ENCODE measurements at places on chromosomes 16 and 17. TPM values are rescaled to one million over a fixed set of nuclear protein-coding genes. Genes with fewer than 3 reads are reported as not detected.

DNA sequence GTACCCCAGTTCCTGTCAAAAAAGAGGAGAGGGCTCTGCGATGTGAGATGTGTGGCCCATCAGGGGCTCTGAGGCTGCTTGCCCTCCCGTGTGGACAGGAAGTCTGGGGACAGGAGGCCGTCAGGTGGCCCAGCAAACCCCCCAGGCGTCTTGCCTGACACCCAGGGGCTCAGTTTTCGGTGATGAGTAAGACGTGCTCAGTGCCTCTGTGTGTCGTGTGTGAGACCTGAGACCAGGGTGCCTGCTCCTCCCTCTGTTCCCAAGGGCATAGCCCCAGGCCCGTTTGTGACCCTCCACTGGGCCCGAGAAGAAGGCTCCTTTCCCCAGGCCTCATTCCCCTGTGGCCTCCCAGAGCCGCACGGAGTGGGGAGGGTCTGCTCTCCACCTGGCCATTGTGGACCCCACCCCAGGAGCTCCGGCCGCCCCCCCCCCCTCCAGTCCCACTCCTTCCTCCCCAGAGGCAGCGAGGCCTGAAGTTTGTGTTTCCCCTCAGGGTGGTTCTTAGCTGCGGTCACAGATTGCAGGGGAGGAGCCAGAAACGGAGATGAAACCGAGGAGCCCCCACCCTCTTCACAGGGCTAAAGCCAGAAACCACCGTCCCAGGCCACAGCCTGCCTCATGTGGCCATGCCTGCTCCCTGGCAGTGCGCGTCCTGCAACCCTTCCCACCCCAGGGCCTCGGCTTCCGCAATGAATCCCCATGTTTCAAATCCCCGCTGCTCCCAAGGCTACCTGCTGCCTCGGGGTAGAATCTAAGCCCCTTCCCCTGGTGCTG is 4.9 kb upstream of the ACTG1 start:
- no peak for DNase-seq

GRCh38 chr17:58324409-58325288 is 3.9 kb downstream of the TSPOAP1 start:
- DNase-seq = no peak

GRCh38 chr16:15461376-15461775 is 27.0 kb downstream of the BMERB1 start:
- DNase-seq = no peak

- peak; percentile 31 for DNase-seq
These were observed 490 bp downstream of the GID4 start for GRCh38 chr17:18039535-18040260.

DNA sequence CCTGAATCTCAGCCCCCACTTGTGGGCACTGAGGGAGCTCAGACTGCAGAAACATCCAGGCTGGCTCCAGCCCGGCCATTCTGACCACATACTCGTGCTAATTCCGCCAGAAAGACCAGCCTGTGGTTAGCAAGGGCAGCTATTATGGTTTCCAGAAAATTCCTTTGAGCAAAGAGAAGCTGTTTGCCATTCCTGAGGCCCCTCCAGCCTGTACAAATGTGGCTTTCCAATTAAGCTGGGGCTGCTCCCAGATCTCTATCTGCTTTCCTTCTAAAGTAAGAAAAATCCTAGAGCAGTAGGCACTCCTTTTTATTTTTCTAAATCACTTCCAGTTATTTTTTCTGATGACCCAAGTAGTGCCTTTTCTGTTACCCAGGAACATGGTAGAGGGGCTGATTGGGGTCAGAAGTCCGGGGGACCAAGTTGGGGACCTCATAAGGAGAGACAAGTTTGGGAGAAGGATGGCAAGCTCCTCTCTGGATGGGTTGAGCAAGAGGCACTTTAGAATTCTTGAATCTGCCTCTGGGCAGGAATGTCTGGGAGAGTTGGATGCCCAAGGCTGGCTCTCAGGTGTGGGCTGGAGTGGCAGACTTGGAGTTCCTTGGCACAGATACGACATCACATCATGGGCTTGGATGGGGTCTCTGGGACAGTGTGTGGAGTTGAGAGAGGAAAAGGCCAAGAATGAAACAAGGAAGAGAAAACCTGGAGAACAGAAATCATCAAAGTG is 83.3 kb upstream of the TNRC6C start:
- DNase-seq = no peak

DNA sequence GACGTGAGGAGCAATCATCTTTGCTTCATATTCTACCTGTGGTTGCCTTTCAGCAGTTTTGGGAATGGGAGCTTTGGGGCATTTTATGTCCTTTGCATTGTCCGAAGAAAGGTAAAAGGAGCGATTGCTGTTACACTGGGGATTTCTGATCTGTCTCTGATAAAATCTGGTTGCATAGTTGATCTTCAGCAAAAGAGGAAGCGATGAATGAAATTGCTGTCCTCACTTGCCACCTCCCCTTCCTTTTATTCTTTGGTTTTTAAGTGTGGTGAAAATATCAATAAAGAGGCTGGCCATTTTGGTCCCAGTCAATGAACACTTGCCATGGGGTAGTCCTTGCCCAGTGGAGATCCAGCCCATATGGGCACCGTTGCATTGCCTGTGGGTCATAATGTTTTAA is 236.8 kb downstream of the MSI2 start:
- DNase-seq = no peak

DNA sequence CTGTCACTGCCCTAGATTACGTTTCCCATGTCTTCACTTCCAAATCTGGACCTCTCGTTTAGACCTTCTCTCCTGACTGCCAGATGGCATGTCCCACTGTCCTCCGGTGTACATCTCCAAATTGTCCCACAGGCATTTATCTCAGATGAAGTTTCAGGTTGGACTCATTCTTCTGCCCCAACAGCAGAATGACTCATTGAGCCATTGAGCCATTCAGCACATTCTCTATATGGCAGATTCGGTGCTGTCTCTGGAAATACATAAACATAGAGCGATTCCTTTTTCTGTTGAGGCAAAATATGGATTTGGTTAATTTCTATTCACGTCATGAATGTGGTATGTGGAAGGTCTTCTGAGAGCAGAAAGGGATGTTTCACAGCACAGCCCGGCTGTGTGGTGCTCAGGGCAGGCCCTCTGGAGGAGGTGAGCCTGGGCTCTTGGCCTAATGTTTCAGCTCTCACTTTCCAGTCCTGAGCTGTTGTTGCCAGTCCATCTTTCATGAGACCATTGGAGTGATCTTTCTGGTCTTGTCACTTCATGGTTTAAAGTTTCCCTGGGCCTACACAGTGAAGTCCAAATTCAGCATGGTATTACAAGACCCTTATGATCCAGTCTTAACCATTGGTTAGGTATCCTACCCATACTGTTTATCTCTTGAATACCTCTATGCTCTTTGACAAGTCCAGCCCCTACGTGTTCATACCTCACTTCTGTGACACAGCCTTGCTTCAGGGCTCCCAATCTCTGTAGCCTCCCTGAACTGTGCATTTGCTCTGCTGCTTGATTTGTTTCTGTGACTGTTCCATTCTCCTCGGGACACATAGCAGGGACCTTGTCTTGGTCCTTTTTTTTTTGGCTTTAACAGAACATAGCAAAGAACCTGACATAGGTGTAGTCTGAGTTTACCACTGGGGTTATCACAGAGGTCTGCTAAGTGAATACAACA is 15.9 kb downstream of the HAPSTR1 start:
- no peak for DNase-seq

DNA sequence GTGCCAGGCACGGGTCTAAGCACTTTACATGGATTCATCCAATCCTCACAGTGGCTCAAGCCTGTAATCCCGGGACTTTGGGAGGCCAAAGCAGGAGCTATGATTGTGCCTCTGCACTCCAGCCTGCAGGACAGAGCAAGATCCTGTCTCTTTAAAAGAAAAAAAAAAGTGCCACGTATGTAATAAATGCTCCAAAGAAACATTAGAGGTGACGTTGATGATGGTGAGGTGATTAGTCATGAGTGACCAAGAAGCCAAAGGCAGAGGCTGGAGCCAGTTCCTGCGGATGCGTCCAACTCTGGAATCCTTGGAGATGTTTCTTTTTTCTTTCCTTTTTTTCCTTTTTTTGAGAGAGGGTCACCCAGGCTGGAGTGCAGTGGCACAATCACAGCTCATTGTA is 59.4 kb upstream of the SIAH1 start:
- no peak for DNase-seq

DNA sequence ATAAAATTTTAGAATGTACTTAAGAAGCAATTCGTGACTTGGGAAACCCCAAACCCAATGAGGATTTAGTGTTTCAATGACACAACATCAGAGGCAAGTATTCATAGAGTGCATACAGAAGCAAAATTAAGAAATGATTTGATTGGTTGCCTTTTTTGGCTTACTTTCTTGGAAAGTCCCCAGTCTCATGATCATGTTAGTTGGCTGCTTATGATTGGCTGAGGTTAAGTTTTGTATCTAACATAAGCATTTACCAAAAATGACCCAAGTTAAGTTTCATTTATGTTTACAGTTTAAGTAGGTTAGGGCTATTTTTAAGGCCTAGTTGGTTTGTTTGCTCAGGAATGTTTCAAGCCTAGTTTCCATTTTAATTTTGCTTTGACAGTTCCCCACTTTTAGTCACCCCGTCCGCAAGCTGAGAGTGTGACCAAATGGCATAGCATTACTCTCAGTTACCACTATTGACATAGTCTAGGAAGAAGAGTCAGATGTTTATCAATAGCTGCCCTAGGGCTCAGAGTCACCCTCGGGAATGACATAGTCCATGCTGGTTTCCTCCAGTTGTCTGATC is 36.2 kb downstream of the DGKE start:
- DNase-seq = no peak

DNA sequence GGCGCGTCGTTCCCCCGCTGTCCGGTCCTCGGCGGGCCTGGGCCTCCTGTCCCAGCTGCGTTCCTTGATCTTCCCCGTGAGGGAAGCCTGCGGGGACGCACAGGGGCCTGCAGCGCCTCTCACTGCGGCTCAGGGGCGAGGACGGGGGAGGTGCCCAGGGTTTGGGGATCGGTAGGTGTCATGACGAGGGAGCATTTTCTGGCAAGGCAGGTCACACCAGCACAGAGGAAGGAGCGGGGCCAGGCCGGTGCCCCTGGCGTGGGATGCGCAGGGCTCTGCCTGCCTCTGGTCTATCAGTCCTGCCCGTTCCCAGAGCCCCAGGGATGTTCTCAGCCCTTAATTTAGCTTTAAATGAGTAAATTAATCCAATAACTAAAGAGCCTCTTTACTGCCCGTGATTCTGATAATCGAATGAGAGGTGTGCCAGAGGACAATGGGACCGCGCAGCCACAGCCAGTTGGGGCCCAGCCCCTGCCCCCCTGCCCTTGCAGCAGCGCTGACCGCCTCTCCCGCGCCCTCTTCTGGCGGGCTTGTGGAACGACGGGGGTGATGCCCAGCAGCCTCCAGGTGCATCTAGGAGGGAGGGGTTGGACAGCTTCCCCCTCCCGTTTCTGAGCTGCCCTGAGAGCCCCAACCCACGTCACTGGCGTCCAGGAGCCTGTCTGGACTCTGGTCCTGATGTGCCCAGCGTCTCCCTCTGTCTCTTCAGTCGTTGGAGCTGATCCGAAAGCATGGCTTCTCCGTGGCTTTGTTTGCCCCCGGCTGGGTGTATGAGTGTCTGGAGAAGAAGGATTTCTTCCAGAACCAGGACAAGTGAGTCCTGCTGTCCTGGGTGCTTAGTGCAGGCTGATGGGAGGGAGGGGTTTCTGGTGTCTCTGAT is 7.9 kb downstream of the ENGASE start:
- DNase-seq = peak; percentile 69

GRCh38 chr16:13139661-13140241 is 238.4 kb downstream of the SHISA9 start:
- no peak for DNase-seq

DNA sequence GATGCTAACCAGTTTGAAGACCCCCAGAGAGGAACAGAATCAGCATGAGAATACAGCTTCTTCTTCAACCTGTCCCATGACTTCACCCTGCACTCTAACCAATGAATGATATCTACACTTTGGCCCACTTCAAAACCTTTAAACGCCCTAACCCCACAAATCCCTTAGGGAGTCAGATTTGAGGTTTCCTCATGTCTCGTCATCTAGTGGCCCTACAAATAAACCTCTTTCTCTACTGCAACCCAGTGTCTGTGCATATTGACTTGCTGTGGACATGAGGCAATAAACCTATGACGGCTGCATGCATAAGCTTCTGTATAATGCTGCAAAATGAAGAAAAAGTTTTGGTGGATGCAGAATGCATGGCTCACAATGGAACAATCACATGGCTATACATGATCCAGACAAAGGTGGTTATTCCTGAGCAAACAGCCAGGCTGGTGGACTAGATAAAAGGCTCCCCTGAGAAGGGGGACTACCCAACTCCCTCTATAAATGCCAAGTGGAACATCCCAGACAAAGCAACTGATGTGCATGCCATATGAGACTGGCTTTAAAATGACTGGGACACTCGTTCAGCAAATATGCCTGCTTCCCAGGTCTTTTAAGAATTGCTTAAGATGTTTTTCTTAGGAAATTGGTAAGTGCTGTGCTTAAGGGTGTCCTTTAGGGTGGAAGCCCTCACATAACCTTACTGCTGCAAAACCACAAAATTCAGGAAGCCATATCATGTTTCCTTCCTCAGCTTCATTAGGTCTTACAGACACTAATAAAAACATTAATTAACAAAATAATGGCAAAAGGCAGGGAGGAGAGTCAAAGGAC is 12.2 kb downstream of the N4BP1 start:
- no peak for DNase-seq

GRCh38 chr16:69141936-69142335 is 9.5 kb downstream of the UTP4 start:
- no peak for DNase-seq

- DNase-seq = no peak
These were observed 4.3 kb downstream of the IL27 start for GRCh38 chr16:28502290-28502689.

GRCh38 chr17:39765175-39765574 is 27.4 kb downstream of the GRB7 start:
- DNase-seq = no peak

GRCh38 chr16:54867302-54867832 is 63.3 kb upstream of the IRX5 start:
- DNase-seq = no peak

DNA sequence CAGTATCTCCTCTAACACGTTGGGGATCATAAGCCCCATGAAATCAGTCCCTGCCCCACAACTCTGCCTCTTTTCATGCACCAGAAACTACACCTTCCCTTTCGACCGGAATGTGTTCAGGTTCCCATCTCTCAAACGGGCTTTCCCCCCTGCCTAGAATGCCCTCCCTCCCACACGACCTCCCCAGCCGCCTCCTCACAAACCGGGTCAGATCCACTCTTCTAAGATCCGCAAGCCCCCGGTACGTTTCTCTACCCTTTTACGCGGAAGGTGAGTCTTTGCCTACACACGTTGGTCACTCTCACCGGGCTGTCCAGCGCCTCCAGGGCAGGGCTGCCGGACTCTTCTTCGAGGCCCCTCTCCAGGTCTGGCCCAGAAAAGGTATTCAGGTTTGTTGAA is 708 bp downstream of the DHX33 start:
- DNase-seq = no peak

- no peak for DNase-seq
These were observed 104.3 kb upstream of the DNAH9 start for GRCh38 chr17:11493936-11494335.

The ASGR2 gene
- 1.4 TPM for total RNA-seq

The KCNJ18 gene
- not detected for total RNA-seq

The TMEM98 gene
- 44.1 TPM for total RNA-seq

The CHST5 gene
- 2.8 TPM for total RNA-seq

The SDR42E1 gene
- total RNA-seq = not detected

The TSEN54 gene
- 22.1 TPM for total RNA-seq

The MTHFSD gene
- 21.7 TPM for total RNA-seq

The TAT gene
- not detected for total RNA-seq

The CCL2 gene
- 4.9 TPM for total RNA-seq

The SLC52A1 gene
- not detected for total RNA-seq

The CSH2 gene
- not detected for total RNA-seq
